ENCODE measurements at places on chromosomes 3 and 15.
A peak's percentile ranks its signal among the peaks of the same experiment; 100 is the strongest.

GRCh38 chr3:9028134-9028533 is 64.9 kb upstream of the RAD18 start:
- DNase-seq, result peak; percentile 79

GRCh38 chr3:62708638-62709373 is 166.4 kb downstream of the CADPS start:
- DNase-seq, result no peak

- peak; percentile 17 for DNase-seq
Observed at GRCh38 chr3:169052465-169053302, 610.8 kb downstream of the MECOM start.

GRCh38 chr3:53350652-53351051 is 3.3 kb upstream of the DCP1A start:
- peak; percentile 59 for DNase-seq

- DNase-seq, result peak; percentile 57
Observed at GRCh38 chr15:56672721-56673120, 60.6 kb downstream of the ZNF280D start.

DNA sequence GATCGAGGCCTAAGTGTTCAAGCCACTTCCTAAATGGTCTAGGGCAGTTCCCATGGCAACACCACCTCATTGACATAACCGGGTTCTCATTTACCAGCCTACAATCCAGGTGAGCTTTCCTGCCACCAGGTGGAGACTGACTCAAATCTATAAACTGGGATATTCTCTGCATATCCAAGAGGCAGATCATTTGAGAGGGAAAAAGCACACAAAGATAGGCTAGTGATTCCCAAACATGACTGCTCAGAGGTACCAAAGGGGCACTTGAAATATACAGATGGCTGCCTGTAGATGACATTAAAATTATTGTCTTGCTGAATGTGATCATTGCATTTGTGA is 141.3 kb upstream of the PROK2 start:
- DNase-seq, result peak; percentile 12

DNA sequence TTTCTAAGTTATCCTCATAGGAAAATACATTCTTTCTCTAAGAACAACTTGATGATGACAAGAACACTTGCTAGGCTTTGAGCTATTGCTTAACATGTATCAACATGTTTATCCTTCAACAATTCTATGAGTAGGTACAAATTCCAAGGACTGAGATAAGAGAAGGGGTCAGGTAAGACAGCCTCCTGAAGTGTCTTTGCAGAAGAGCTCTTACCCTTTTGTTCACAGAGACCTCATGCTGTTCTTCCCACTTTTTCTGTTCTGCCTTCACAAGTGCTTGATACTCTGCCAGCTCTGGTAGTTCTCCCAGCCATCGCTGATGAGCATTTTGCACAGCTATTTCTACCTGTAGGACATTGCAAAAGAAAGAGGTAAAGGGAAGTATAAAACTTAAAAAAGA is 50.9 kb downstream of the CEP152 start:
- no peak for DNase-seq

- DNase-seq, result peak; percentile 95
Observed at GRCh38 chr15:38996111-38996631, 431.6 kb upstream of the RASGRP1 start.

DNA sequence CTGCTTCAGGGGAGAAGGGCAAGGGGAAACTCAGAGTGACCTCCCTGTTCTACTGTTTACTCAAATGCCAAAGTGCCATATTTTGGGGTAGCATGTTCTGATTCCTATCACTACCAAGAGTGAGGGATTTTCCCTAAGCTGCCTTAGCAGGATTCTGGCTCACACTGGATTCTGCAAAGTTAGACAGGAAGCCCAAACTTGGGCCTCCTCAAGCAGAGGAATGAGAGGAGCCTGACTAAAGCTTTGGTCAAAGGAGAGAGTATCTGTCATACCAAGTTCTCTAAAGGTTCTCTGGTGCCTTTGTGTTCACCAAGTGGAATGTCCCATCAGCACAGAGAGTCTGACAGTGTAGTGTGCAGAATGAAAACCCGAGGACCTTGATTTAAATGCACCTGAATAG is 8.8 kb upstream of the RARB start:
- DNase-seq, result peak; percentile 12

GRCh38 chr3:13074006-13074375 is 762 bp upstream of the IQSEC1 start:
- no peak for DNase-seq

DNA sequence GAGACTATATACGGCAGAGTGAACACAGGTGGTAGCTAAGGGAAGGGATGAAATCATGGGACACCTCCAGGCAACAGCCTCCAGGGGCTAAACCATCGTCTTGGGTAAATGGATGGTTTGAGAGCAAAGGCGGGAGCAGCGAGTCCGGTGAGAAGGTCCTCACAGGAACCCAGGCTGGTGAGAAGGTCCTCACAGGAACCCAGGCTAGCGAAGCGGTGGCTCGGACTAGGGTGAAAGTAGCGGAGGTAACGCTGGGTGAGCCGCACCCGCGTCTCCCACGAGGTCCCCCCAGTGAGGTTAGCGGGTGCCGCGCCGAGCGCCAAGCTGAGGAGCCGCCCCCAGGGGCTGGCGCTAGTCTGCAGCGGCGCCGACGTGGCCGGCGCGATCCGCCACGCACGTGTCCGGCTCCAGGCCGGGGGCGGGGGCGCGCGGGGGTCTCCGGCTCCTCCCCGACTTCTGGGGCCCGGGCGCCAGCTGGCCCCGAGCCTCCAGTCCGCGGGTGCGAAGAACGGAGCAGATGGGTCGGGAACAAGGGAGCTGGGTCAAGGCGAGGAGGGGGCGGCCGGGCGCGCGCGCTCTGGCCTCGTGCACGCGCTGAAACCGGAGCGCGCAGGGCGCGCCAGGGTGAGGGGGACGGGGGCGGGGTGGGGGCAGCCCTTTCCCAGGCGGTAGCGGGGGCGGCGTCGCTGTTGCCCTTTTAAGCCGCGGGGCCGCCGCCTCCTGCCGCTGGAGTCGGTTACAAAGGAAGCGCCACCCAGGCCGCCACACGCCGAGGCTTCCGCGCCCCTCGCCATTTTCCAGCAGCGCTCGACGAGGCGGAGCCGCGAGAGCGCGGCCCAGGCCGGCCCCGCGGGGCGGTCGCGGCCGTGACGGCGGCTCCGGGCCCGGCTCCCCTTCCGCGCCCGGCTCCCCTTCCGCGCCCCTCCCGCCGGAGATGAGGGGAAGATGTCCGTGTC is at the start of gene UBE2Q2:
Gene UBE2Q2 (plus strand): TSS at position 726 of the 956 bp plus-strand sequence. CDS start 220 bp downstream, at position 946.
- DNase-seq, result peak; percentile 57

GRCh38 chr3:17420668-17421067 is 321.8 kb downstream of the TBC1D5 start:
- no peak for DNase-seq

DNA sequence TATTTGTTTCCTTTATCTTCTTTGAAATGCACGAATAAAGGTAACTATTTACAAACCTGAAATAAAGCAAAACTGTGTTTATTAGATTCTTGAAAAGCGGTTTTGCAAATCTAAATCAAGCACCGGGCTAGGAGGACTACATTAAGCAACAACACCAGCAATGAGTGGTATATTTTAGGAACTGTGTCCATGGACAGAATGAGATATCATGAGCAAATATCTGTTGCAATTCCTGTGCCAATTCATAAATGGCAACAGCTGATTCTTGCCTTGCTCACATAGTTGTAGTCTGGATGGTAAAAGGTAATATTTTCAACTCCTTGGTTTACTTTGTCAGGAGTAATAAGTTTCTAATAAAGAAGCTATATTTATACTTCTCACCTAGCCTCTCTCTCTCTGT is 403.3 kb downstream of the LPP start:
- DNase-seq, result no peak
